ENCODE measurements at places on chromosomes 7 and 10. TPM values are rescaled to one million over a fixed set of nuclear protein-coding genes. Genes with fewer than 3 reads are reported as not detected.
A peak's percentile ranks its signal among the peaks of the same experiment; 100 is the strongest.

Gene FOXI2
- not detected for total RNA-seq

Gene CRTAC1
- 17.9 TPM for total RNA-seq

Gene MALRD1
- total RNA-seq = not detected

Gene SPDYE2
- total RNA-seq = not detected

Gene GBF1
- 26.5 TPM for total RNA-seq

Gene TRPV5
- total RNA-seq = not detected

Gene TECTB
- not detected for total RNA-seq

Gene NPY4R
- not detected for total RNA-seq

Gene OR6V1
- total RNA-seq = not detected

Gene AOC1
- total RNA-seq = 0.17 TPM

Gene AP1S1
- total RNA-seq = 364 TPM

DNA sequence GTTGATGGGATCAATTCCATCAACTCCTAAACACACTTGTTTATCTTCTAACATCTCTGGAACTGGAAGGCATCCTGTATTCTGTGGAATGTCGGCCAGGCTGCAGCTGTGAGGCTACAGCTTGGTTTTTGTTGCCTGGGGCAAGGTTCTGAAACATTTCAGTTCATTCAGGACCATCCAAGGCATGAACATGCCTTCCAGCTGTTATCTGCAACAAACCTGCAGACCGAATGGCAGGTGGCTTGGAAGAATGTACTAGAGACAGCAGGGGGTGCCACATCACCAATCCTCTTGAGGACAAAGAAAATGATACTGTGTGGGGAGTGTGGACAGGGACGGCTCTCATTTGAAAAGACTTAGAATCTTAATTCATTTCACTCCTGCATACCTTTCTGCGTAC lies 12.4 kb downstream of the PAPOLB start:
- peak; percentile 60 for DNase-seq

DNA sequence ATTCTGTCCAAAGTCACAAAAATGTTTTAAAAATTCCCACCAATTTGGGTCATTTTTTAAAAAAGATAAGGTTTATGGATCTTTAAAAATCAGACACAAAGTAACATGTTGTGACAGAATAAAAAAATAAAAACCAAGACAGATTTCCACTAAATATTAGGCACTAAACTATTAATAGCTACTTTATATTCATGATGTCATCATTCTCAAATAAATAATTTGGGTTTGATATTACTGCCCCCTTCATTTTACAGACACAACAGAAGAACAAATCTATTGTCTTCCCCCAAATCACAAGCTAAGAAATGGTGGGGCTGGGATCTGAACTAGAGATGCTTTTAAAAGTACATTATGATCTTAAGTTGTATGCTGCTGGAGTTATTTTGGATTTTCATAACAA lies 119.4 kb downstream of the MICU1 start:
- no peak for DNase-seq

- DNase-seq = no peak
These were observed 285.0 kb upstream of the HABP2 start for GRCh38 chr10:113267619-113268562.

GRCh38 chr7:81064426-81064825 lies 145.6 kb upstream of the SEMA3C start:
- no peak for DNase-seq

- no peak for DNase-seq
These were observed 35.3 kb upstream of the SEPHS1 start for GRCh38 chr10:13383399-13383761.

GRCh38 chr7:24716480-24717246 lies 40.6 kb downstream of the GSDME start:
- no peak for DNase-seq

- DNase-seq = no peak
These were observed 86.3 kb upstream of the NPS start for GRCh38 chr10:127462643-127463295.

DNA sequence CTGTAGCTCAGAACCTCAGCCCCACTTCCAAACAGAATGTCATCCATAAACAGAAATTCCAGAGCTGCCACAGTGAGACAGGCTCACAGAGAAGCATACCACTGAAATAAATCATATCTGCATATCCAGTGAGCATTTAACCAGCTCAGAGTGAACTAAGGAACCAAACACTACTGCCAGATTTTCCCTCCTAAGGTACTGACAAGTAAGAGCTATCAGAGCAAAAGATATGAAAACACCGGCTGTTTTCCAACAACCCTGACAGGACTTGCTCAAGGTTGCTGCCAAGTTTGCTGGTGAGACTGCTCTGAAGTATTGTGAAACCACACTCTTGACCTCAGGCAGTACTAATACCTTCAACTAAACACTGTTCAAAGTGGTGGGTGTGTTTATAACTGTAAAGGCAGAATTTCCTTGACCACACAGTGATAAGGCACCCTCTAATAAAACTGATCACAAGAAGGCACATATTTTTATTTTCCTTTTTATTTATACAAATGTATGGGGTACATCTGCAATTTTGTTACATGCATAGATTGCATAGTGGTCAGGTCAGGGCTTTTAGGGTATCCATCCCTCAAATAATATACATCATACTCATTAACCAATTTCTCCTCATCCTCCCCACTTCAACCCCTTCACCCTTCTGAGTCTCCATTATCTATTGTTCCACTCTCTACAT lies 18.3 kb downstream of the SGMS1 start:
- DNase-seq = peak; percentile 81

- no peak for DNase-seq
These were observed 26.0 kb downstream of the WDR86 start for GRCh38 chr7:151383638-151384351.

- DNase-seq = peak; percentile 41
These were observed 39.5 kb upstream of the ANKRD1 start for GRCh38 chr10:90960355-90960814.

DNA sequence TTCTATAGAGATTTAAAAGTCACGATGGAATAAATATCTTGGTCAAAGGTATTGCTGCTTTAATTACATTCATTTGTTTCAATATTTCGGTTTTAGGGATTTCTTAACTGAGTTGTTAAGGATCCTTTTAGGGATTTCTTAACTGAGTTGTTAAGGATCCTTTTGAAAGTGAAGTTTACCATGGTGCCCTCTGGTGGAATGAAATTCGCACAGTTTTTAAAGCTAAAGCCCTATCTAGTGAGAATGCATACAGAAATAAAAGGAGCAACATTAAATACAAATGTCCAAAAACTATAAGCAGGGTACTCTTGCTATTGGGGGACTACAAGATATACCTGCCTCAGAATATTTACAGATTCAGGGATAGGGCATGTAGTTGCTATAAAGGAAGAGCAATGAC lies 193.7 kb downstream of the RNLS start:
- DNase-seq = peak; percentile 22

DNA sequence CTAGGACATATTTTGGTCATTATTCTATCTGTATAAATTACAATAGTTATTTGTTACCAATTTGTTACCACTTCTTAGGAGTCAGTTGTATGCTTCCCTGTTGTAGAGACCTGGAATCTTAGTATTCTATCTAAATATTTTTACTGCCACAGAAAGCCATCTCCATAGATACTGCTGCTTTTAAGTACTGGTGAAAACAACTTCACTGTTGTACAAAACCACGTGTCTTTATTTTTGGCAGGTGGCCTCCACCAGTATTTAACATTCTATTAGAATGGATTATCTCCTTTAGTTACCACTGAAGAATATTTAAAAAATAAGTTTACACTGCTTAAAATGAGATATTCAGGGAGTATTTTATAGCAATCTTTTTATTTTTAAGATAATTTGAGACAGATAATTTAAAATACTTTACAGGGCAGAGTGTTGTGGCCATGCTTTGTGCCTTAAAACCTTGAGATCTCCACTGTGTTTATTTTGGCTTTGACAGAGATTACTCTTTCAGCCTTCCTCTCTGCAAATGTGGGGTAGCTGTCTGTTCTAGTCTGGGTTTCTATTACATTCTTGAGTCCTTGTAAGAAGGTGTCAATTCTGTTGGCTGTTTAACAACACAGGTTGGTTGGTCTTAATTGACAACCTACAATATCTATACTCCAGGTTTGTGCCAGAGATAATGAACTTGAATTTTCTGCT lies 185.6 kb downstream of the LRRC4 start:
- no peak for DNase-seq

DNA sequence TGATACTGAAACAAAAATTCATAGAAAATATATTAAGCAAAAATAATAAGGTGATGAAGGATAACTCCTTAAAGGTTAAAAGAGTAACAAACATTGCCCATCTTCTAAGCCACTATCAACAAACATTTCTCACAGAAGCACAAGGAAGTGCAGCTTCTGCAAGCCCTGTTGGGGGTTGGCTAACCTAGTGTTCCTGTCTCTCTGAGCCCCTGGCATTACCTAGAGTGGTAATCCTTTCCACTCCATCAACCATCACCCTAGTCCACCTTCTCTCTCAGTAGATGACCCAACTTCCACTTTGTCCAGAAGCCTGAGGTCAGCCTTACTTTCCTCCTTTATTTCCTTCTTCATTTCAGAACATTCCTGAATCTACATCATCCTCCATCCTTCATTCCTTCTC lies 59.7 kb downstream of the HIPK2 start:
- DNase-seq = no peak

- DNase-seq = no peak
These were observed 688 bp downstream of the ORAI2 start for GRCh38 chr7:102434039-102434486.

DNA sequence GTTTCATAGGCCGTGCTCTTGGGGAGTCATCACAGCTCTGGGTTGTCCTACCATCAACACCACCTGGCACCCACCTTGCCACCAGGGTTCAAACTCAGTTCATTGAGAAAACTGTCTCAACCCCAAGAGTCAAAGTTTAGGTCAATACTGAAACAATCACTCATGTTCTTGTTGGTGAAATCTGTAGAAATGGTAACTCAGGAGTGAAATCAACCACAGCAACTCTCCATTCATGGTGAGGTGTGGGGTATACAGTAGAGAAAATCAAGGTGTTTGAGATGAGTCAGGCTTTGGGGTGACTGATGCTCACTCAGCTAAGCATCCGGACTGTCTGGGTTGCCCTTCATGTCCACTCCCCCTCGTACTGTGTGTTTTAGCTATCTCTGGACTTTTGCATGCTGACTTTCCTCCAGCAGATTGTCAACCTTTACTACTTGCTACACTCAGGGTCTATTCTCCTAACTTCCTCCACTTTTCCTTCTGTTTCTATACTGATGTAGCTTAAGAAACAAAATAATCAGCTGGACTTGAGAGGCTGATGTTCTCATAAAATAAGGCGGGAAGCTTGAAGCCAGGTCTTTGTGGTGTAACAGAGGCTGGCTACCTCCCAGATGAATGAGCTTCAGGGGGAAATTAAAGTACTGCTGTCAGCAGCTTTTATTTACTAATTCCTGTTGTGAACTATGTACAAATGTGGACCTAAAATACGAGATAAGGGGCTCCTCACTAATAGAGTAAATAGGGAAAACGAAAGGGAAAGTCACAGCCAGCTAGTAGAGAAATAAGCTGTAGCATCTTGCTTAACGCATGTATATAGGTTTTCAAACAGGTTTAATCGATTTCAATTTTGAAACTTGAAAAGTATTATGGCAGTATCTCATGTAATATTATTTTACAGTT lies 173.6 kb upstream of the AKR1E2 start:
- DNase-seq = no peak

GRCh38 chr10:70175516-70175915 lies 5.2 kb upstream of the SAR1A start:
- no peak for DNase-seq

DNA sequence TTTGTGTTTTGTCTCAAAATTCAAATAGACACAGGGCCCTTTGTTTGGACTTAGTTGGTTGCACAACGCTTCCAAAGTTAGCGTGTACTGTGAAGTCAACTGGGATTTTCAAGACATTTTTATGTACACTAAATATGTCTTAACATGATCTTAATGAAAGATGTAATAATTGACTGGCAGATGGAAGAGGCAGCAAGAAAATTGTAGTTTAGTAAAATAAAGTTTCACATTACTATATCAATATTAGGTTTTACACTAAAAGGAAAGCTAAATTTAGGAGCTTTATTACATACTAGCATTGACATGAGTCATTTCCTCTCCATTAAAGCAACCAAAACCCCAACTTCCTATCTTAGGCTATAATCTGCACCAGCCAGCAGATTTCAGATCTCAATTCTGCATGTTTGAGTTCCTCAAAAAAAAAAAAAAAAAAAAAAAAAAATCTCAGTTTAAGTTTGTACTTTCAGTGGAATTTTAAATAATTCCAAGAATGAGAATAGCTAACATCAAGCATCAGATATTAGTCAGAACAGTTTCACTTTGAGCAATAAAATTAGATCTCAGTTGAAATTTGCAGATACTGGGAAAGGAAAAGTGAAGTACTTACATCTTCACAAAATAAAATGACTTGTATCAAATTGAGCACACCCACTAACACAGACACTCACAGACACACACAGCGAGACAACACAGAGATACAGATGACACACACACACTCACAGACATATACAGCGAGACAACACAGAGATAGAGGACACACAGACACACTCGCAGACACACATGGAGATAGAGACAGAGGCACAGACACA lies 346.6 kb upstream of the KLF6 start:
- peak; percentile 48 for DNase-seq

DNA sequence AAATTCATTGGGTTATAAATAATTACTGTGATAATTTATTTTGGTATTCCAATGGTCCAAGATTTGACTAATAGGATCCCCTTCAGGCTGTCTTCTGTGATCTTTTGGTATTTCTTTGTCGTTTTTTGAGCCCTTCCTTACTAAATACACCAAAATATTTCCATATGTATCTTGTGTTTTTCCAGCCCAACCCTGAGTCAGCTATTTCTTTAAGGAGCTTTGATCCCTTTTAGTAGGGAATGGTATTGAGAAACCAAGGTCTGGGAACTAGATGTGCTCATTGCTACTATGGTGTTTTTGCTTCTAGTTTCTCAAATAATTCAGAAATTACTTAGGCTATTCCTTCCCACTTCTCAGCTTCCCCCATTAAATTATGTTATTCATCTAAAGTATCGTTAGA lies 15.3 kb downstream of the NHLRC2 start:
- DNase-seq = no peak

DNA sequence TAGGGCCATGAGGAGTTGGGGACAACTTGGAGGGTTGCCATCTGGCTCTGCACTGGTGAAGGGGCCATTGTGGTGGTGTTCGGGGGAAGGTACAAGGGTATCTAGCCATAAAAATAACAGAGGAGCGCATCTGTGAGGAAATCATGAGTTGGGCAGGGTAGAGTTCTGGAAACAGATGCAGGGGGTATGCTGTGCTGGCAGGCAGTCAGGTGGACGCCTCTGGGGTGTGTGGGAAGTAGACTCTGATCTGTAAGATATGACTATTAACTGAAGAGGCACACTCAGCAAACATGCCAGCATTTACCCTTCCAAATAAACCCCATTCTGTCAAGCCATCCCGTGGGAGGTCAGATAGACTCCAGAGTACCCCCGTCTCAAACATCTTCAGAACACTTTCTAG lies 79.8 kb downstream of the CLEC2L start:
- no peak for DNase-seq

DNA sequence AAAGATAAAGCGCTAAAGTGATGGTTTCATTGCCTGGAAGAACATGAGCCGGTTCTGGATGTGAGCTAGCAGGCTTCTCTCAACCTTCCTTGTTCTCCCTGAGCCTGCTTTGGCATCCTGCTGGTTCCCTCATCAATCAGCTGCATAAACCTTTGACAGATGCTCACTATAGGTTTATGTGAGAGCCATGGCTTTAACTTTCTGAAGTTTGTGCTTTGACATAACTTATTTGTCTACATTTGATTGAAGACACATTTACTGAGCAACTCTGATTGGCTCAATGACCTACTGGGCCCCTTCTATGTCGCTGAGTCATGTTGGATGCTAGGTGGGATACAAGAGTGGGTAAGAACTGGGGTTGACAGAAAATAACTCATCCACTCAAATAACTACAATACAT lies 192.0 kb downstream of the ADAM12 start:
- no peak for DNase-seq

GRCh38 chr10:2985729-2986232 lies 81.6 kb upstream of the PFKP start:
- DNase-seq = peak; percentile 80
